ENCODE measurements at places on chromosomes 2 and 18.

GRCh38 chr18:63972002-63972376, 2.1 kb downstream of the SERPINB8 start:
- DNase-seq = no peak

- no peak for DNase-seq
Measured at GRCh38 chr2:220736778-220737177, 835.3 kb downstream of the EPHA4 start.

GRCh38 chr2:111049792-111050640, 70.7 kb upstream of the BCL2L11 start:
- no peak for DNase-seq

GRCh38 chr2:232873909-232874641, 4.0 kb downstream of the SNORC start:
- DNase-seq = no peak

- DNase-seq = no peak
Measured at GRCh38 chr2:145124085-145124484, 604.2 kb upstream of the ZEB2 start.

DNA sequence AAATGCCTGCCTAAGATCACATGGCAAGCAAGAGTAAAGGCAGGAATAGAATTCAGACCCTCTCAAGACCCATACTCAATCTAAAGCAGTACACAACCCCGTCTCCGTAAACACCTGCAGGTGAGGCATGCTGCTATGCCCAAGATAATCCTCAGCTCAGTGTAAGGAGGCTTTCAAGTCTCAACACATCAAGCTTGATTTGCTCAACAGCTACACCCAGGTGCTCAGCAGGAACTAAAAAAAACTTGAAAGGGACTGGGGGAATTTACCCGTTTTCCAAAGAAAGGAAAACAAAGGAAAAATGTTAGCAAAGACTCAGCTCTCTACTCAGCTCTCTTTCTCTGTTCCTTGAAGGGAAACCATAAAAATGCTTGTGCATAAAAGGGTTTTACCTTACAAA, 301.8 kb downstream of the C1D start:
- no peak for DNase-seq

- no peak for DNase-seq
Measured at GRCh38 chr2:9152975-9153642, 53.5 kb upstream of the ASAP2 start.

GRCh38 chr2:188607501-188607900, 315.8 kb downstream of the GULP1 start:
- DNase-seq = no peak

- no peak for DNase-seq
Measured at GRCh38 chr2:130328710-130329109, 14.0 kb upstream of the IMP4 start.

DNA sequence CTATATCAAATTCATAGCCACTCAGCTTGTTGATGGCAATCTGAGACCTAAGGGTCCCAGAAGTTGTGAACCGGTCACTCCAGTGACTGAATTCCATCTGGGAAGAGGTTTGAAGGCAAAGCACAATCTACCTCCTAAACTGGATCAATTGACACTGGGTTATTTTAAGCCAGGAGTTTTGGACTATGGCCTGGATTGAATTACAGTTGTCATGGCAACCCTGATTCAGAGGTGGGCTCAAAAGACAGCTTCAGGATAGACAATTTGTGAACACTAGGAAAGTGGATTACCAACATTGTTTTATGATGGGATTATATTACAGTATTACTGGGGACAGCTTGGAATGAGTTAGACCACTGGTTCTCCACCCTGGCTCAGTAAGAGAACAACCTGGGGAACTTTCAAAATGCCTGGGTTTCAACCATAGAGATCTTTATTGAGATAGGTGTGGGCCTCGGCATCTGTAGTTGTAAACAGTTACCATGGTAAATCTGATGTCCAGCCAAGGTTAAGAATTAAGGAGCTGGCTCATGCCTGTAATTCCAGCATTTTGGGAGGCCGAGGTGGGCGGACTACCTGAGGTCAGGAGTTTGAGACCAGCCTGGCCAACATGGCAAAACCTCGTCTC, 58.8 kb downstream of the MFSD6 start:
- no peak for DNase-seq

DNA sequence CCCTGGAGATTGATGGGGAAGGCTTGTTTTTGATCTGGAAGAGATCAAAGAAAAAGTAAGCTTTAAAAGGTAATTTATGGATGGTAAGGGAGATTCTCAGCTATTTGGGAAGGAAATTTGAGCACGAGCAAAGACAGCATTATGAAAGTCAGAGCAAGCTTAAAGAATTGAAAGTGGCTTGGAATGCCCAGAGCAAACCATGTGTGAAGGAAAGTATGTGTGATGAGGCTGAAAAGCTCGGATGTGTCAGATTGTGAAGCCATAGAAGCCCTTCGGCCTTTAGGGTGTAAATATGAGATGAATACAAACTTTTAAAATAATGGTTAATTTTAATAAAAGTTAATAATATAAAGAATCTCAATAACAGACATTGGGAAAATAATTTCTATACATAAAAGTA, 377.4 kb upstream of the DSEL start:
- no peak for DNase-seq

- no peak for DNase-seq
Measured at GRCh38 chr2:222797261-222797660, 63.6 kb upstream of the ACSL3 start.

- no peak for DNase-seq
Measured at GRCh38 chr18:45923138-45923537, 44.0 kb downstream of the EPG5 start.

DNA sequence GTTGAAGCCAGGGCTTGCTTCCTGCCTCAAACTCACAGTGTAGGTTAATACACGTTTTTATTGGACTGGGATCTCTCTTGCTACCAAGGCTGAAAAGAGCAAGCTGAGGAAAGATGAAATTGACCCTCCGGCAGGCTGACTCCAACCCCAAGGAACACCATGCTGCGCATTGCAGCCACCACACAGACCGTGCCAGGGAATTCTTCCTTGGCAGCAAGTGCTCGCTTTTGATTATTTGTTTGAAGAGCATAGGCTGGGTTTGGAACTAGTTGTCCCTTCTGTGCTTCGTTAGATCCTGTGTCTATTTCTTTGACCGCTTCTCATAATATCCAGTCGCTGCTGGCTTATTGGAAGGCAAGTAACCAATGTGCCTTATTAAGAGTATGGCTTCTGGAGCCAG, 34.4 kb upstream of the DARS1 start:
- no peak for DNase-seq

DNA sequence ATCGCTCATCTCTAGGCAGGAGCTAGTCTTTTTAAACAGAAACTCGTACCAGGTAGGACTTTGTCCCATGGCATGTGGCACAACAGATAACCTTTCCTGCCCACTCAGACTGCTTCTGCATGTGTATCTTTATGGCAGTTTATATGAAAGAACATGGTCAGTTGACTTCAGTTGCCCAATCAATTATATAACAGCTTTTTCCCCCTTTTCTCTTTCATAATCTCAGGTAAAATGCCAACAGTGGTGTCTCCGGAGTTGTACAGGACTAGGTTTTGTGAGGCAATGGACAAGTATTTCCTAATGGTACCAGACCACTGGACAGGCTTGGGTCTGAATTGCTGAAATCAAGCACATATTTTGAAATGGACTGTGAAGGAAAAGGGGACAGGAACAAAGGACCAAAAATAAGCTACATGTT, 51.6 kb upstream of the PTH2R start:
- no peak for DNase-seq

DNA sequence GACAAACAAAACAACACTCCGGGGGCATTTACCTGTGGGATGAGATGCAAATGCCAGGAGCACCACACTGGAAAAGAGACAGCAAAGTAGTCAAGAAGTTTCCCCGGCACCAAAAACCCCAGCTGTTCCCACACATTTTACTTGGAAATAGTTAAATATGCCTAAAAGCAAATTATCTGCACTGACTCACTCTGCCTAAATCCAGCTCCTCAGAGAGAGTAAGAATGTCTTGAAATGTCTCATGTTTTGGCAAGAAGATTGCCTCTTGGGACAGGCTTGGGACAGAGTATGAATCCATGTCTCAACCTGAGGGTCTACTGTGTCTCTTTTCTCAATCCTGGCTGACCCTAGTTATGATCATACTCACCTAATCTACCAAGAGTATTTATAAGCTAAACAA, 87.5 kb upstream of the RIOK3 start:
- DNase-seq = no peak

- no peak for DNase-seq
Measured at GRCh38 chr2:234655706-234656105, 158.8 kb upstream of the ARL4C start.

DNA sequence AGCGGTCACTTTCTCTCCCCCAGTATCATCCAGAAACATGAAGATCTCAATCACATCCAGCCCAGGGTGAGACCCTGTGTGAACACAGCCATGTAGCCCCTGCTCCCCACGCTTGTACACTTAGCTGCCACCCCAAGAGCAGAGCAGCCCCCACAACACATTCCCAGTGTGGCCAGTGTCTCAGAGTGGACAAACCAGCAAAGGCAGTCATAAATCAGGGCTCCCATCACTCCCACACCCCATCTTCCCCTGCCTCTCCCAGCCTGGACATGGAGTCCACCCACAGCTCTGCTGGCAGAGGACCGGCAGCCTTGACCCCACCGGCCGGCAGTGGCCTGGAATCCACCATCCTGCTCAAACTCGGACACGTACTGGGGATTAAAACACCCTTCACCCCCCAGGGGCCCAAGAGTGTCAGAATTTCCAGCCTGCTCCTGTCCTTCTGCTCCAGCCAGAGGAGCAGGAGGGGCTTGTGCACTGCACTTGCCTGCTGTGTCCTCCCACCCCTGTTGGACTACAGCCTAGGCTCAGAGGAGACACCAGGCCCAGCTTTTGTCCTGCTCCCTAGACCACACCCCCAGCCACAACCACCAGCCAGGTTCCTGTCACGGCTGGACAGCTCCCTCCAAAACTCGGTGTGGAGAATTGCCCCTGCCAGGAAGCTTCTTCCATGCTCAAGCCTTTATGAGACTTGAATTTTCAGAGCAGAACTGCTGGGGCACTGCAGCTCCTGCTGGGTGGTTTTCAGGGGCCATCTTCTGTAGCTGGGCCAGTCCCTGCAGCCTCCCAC, 206.1 kb downstream of the SMAD2 start:
- no peak for DNase-seq

DNA sequence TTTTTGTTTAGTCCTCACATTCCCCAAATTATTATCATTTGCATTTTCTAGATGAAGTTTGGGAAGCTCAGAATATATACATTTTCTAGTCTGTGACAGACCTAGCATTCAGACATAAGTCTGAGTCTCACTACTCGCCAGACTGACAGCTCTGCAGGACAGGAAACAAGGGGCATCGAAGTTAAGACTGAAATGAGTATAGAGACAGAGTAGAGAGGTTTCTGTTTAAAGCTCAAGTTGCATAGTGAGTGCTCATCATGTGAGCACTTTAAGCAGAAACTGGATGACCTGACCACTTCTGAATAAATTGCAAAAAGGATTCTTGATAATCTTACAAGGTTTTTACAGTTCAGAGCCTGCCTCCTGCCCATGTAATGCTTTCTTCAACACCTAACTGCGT, 1.1 kb downstream of the HADHB start:
- DNase-seq = no peak

- no peak for DNase-seq
Measured at GRCh38 chr18:60925892-60926291, 407.3 kb upstream of the CDH20 start.

DNA sequence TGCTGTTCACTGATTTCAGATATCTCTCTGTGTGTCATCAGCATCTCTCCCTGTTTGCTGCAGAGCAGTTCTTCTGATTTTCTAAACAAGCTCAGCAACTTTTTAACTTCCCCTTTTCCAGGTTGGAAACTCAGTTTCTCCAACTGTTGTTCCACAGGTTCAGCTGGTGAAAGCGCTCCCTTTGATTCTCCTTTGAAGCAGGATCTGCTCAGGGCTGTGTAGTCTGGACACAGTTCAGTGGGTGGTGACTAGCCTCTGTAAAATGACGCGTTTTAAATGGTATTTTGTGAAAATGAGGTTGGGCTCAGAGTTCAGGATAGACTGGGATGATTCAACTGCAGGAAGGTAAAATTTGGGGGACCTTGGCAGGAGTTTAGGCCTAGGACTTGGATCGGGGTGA, 106.3 kb downstream of the TRIM43 start:
- no peak for DNase-seq

GRCh38 chr2:96264656-96265348, 995 bp downstream of the TMEM127 start:
- DNase-seq = no peak

GRCh38 chr2:178244777-178245176, 50.5 kb downstream of the OSBPL6 start:
- DNase-seq = no peak

DNA sequence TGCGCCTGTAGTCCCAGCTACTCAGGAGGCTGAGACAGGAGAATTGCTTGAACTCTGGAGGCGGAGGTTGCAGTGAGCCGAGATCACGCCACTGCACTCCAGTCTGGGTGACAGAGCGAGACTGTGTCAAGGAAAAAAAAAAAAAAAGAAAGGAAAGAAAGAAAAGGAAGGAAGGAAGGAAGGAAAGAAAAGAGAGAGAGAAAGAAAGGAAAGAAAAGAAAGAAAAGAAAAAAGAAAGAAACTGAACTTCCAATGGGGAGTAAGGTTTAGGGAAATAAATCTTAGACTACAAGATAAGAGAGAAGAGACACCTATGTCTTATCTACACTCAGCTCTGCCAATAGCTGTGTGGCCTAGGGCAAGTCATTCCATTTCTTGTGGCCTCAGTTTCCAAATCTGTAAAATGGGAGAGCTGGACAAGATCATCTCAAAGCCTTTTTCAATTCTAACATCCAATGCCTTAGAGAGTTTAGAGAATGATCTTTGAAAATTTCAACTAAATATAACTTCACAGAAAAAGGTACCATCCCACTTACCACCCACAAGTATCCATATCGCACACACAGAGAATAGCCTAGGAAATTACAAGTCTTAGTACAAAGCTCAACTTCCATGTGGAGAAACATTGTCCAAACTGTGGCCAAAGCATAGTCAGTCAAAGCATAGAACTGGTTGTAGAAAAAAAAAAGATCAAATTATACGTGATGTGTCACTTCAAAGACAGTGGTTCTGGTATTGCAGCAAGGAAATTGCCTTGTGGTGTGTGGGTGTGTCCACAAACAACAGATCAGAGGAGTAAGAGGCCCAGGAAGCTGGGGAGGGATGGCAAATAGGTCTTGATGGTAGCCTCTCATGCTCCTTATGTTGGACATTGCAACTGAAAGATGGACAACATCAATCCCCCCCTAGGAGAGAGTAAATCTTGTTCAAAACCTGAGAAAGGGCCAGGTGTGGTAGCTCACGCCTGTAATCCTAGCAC, 42.4 kb downstream of the SLC14A2 start:
- peak; percentile 56 for DNase-seq

DNA sequence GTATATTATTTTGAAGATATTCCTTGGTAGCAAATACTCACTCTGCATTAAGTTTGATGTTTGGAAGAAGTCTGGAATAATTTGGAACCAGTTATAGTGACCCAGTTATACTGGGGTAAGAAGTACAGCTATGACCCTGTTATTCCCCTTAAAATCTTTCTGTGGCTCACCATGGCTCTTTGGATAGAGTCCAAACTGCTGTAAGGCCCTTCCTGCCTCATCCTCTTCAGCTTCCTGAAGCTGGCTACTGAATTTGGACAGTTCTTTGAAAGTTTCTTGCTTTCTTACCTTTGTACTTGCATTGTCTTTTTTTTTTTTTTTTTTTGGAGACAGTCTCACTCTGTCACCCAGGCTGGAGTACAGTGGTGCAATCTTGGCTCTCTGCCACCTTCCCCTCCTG, 85.6 kb downstream of the ABI2 start:
- DNase-seq = no peak

GRCh38 chr2:215817046-215817445, 196.3 kb downstream of the MREG start:
- DNase-seq = no peak

Data from CD8-positive, alpha-beta memory T cell (primary cell).